ENCODE measurements at places on chromosomes 6 and 20.
A peak's percentile ranks its signal among the peaks of the same experiment; 100 is the strongest.

GRCh38 chr6:104750449-104750848, 109.3 kb downstream of the HACE1 start:
- DNase-seq, result no peak

- DNase-seq, result no peak
Observed at GRCh38 chr6:80223743-80224212, 117.3 kb downstream of the BCKDHB start.

GRCh38 chr6:76004202-76004601, 68.3 kb downstream of the IMPG1 start:
- no peak for DNase-seq

DNA sequence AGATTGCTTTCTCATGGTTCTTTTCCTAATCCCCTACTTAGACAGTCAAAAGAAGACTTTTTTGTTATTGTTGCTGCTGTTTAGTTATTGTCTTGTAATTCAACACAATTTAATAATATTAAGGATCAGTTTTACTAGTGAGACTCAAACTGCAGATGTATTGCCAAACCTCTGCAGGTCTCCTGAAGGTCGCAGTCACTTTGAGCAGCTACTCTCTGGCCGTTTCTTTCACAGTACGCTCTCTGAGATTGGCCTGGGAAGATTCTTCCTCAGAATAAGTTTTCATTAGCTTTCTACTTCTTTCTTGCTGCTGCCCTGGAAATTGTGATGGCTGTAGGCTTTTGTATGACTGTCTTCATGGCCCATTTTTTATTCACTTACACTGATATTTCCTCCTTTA, 930.8 kb downstream of the QKI start:
- DNase-seq, result no peak

DNA sequence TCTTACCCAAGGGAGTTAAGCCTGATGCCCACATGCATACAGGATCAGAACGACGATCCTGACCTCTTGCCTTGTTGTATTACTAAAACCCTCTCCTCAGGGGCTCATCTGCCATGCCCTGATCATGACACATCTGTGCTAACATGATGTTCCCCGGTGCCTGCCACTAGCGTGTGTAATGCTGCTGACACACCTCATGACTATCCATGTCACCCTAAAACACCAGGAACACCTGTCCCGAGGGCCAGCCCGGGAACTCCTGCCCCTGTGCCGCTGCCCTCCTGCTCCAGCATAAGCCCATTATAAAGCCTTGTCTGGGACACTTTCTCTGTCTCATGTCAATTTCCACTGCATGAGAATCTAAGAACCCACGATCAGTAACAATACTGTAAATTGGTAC, 7.6 kb downstream of the SERPINB6 start:
- no peak for DNase-seq

DNA sequence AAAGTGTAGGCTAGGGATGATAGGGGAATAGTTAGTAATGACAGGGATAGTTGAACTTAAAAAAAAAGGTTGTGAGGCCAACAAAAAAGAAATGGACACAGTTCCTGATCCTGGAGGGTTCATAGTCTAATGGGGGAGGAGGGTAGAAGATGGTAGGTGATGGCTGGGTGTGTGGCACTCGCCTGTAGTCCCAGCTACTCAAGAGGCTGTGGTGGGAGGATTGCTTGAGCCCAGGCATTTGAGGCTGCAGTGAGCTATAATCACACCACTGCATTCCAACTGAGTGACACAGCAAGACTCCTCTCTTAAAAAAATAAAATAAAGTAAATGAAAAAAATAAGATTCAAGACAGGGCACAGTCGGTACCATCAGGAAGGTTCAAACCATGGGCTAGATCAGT, 2.4 kb upstream of the MICB start:
- no peak for DNase-seq

- peak; percentile 59 for DNase-seq
Observed at GRCh38 chr6:99868074-99868702, 125.8 kb downstream of the MCHR2 start.

- DNase-seq, result no peak
Observed at GRCh38 chr6:31737315-31737990, 1.1 kb upstream of the CLIC1 start.

- DNase-seq, result no peak
Observed at GRCh38 chr6:3489961-3490624, 33.2 kb upstream of the SLC22A23 start.

- no peak for DNase-seq
Observed at GRCh38 chr6:131948692-131949619, 2.2 kb downstream of the CCN2 start.

DNA sequence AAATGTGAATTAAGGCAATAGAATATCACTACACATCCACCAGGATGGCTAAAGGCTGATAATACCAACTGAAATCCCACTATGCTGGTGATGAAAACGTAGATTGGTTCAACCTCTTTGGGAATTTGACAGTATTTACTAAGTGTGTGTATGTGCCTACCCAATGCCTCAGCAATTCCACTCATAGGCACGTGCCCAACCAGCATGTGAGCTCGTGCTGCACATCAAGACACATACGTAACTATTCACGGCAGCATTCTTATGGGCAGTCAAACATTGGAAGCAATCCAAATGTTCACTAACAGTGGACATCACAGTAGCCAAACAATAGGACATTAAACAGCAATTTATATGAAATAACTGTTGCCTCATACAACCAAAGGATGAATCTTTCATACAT, 15.7 kb upstream of the AFDN start:
- DNase-seq, result no peak

DNA sequence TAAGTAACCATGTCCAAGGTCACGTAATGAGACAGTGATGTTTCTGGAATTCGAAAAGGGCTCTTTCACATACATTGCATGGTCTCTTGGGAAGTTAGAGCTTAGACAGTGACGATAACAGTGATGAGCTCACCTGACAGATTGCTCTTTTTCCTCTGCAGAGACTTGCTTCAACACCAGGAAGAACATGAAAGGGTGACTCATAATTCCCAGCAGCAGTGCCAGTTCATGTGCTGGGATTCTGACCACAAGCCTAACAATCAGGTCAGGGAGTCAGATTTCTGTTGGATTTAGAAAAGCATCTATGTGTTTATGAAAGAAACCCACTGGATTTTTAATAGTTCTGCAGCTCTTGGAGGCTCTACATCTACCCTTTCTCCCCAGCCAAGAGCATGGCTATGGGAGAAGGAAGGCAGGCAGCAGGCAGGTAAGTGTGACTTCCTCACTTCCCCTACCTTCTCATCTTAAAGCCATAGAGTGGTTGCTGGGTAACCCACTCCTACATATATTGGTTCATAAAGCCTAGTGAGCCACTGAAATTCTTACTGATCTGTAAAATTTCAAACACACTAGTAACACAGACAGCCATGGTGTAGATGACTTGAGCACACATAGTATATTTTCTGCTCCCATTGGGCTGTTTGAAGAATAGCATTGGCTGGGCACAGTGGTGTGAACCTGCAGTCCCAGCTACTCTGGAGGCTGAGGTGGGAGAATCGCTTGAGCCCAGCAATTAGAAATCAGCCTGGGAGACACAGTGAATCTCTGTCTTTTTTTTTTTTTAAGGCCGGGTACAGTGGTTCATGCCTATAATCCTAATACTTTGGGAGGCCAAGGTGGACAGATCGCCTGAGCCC, 44.4 kb upstream of the LOC128125822 start:
- no peak for DNase-seq

DNA sequence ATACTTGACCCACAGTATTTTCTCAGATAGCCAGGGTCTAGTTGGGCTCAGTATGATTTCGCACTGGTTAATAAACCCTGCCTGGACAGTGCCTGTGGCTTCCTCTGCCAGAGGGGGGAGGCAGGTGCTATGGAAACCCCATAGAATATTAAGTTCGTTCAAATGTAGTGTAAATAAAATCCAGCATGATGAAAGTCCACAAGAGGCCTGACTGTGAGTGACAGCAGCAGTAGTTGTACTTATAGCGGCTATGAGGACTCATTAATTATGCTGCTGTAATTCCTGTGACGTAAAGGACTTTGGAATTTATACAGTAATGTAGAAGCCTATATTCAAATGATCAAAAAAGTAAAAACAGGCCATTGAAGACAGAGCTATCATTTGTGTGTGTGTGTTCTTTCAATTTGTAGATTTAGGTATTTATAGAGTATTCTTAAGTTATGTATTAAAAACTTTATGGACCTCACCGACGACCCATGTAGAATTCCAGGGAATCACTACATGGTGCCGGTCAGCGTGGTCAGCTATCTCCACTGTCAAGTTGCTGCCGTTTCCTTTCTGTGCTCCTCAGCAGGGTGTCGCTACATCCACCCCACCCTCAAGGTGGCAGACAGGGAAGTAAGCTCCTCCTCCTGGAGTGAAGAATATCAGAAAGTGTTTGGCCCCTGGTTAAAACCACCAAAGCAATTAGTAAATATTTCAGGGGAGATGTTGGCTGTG, 10.0 kb downstream of the PYGB start:
- no peak for DNase-seq

GRCh38 chr6:56814802-56815201, 140.1 kb upstream of the BEND6 start:
- DNase-seq, result no peak

GRCh38 chr6:106124437-106125430, 38.6 kb downstream of the PRDM1 start:
- no peak for DNase-seq

GRCh38 chr6:41174610-41175009, 11.7 kb upstream of the TREM2 start:
- DNase-seq, result no peak

- no peak for DNase-seq
Observed at GRCh38 chr20:45781391-45781931, 10.2 kb downstream of the WFDC3 start.

GRCh38 chr6:144359783-144360182, 74.6 kb downstream of the UTRN start:
- no peak for DNase-seq

DNA sequence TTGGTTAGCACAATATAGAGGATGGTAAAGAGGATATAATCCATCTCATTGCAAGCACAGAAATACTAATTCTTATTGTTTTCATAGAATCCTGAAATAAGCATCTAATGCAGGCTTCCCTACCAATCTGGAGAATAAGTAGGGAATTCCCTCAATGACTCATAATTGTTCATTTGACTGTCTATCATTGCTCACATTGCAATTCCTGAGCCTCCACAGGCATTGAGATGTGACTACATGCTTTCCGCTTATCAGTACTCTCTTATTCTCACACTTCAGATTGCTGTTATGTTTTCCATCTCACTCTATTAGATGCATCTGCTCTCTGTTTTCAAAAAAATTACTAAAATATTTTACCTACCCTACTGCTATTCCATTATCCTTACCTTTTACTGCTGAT, 216.2 kb upstream of the PRSS16 start:
- DNase-seq, result no peak

DNA sequence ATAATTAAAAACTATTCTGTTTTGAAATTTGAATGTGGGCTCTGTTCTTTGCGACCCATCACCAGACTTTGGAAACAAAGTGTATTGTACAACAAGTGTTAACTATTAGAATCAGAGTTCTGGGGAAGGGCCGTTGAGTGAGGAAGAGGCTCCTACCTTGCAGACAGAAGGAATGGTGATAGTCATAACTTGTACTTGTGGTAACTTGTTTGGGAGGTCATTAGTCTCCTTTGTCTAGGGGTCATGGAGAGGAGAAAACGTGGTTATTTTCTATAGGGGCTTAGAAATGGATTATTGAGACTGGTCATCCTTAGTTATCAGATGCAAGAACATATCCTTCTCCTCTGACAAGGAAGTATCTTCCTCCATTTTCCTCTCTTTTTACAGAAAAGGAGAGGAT, 174.8 kb downstream of the BMP2 start:
- no peak for DNase-seq

DNA sequence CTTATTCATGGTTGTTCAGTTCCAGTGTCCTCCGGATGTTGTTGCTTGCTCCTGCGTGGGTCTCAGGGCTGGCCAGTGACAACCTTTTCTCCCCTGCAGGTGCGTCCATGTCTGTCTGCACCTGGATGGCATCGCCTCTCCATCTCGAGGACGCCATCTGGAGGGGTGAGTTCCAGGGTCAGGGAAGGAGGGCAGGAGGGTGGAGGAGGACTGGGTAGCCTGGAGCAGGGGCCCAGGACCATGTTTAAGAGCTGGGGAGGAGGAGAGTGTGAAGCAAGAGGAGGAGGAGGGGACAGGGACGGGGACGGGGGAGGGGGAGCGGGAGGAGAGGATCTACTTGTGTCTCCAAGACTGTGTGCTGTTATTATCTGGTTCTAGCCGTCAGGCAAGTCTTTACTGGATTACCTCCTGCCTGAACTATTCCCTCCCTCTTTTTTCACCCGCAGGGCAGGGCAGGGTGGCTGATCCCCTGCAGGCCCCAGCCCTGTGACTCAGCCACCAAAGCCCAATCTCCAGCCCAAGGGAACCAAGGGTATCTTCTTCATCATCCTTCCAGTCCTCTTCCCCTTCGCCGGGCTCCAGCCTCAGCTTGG, 32.2 kb upstream of the TULP1 start:
- no peak for DNase-seq

DNA sequence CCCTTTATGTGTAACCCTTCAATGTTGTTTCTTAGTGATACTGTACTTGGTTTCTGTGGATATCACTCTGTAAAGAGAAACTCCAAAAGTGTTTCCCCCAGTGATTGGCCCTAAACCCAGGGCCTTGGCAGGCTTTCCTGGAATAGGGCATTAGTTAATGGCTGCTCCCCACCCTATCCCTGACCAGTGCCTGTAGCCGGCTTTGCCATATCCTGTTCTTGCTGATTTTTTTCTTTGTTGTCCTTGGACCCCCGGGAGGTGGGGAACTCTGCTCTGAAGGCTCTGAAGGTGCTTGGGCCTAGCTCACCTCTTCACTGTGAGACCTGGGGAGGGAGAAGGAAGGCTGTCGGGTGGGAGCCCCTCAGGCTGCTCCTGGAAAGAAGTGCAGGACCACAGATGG, 120.1 kb downstream of the TCP11 start:
- DNase-seq, result no peak

DNA sequence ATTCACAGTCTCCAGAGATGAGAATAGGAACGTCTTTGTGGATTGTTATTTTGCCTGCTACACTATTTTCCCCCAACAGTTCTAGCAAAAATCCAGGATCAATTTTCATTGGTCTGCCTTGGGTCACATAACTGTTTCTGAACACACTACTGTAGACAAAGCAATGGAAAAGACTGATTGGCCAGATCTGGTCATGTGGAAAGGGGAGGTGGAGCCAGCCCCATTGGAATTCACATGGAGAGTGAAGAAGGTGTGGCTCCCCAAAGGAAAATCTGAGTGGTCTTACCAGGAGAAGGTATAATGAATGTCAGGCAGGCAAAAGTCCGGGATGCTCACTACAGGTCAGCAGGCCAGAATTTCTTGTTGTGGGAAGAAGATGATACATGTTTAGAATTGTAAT, 9.5 kb upstream of the TP53RK start:
- no peak for DNase-seq

DNA sequence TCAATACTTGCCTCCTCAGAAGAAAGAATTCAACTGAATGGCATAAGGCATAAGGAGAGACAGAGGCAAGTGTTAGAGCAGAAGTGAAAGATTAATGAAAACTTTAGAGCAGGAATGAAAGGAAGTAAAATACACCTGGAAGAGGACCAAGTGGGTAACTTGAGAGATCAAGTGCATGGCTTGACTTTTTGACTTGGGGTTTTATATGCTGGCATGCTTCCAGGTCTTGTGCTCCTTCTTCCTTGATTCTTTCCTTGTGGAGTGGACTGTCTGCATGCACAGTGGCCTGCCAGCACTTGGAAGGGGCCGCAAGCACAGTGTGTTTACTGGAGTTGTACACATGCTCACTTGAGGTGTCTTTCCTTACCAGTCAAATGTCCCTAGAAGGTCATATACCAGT, 222.1 kb upstream of the UFL1 start:
- no peak for DNase-seq
